Stimulated activated CD4-positive, alpha-beta T cell treated with anti-CD3 and anti-CD28 coated beads, TNF-alpha, amount 100 ng/mL, for 48 hours (primary cell): ENCODE measurements at places on chromosomes 5 and 9.

GRCh38 chr9:64066736-64067368 is 1218.2 kb downstream of the FOXD4L5 start:
- no peak for DNase-seq

DNA sequence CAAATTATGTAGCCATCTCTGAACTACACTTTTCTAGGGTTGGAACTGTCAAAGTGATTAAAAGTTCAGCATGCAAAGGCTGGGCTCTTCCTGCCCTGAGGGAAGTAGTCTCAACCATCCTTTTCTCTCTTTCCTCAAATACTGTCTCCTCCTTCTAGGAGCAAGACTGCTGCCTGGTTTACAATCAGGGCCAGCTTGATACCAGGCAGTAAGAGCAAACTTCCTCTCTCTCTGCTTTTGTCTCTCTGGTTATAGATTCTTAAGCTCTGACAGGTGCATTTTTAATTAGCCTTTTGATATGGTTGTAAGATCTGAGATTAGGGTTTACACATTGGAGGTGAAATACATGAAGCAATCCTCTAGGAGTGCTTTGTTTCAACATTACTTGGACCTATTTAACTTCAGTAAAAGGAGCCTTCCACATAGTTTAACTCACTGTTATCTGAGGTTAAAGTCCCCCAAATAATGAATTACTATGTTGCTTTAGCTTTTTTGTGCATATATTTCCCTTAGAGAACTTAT is 436.1 kb downstream of the SPATA31D1 start:
- DNase-seq = no peak

GRCh38 chr9:70563431-70564204 is 149.2 kb upstream of the KLF9 start:
- peak; percentile 44 for DNase-seq

GRCh38 chr5:180353048-180353979 is at the start of gene GFPT2:
Gene GFPT2 (minus strand): TSS chr5:180353336. CDS start chr5:180353217, 119 bp downstream.
- DNase-seq = peak; percentile 35

GRCh38 chr9:137064027-137064879 is 6.1 kb downstream of the SAPCD2 start:
- DNase-seq = no peak
